ENCODE measurements at places on chromosomes 2 and 18.

DNA sequence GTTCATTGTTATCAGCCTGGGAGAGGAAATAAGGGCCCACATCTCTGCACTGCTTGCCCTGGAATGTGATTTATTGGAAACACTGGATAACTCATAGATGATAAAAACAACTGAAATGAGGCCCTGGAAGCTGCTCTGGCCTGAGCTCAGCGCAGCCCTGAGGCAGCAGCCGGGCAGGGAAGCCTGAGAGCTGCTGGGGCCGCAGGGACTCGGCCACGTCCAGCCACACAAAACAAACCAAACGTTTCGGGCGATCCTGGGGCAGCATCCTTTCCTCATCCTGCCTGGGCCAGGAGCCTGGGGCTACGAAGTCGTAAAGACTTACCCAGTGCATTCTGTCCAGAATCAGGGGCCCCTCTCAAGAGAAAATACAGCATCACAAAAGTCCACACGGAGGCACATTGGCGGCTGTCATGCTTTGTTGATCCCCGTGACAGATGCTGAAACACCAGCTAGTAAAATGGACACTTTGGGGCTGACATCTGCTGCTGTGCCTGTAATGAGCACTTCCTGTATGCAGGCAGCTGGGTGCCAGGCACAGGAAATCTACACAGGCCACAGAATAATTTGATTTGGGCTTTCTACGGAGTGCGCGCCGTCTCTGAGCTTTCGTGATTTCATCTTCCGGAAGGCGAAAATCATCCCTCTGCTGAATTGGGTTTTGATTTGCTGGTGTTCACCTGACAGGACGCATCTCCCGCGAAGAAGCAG, 250.6 kb downstream of the EIPR1 start:
- DNase-seq = no peak

DNA sequence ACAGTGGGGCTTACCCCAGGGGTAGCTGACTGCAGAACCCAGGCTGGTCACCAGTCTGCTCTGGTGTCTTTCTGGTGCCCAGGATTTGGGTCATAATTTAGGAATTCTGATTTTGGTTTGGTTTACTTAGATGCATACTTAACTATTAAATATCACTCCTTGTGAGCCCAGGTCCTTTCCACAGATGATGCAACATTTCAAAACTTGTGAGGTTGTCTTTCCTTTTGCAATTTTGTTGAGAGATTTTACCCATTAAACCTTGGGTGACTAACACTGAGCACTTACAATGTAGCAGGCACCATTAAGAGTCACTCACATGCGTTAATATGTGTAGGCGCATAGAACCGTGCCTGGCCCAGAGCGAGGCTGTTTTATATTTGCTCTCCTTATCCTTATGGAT, 61.8 kb upstream of the RPL31 start:
- DNase-seq = no peak

GRCh38 chr2:149463328-149464002, 124.1 kb downstream of the MMADHC start:
- DNase-seq = no peak

DNA sequence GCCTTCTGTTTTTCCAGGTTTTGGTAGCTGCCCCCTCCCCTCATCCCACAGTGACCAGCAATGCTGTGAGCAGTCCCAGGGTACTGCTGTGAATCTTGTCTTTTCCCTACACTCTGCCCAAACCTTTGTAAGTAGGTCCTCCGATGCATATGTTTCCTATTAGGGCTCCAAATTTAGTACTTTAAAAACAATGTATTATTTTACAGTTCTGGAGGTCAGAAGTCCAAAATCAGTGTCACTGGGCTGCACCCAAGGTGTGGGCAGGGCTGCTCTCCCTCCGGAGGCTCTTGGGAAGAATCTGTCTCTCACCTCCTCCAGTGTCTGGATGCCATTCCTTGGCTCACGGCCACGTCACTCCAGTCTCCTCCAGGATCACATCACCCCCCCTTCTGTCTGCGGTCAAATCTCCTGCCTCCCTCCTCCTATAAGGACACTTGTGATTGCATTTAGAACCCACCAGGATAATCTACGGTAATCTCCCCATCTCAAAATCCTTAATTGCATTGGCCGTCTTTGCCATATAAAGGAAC, 208.5 kb downstream of the SH3BP4 start:
- DNase-seq = no peak

- no peak for DNase-seq
Measured at GRCh38 chr18:10010611-10011015, 96.8 kb downstream of the VAPA start.

GRCh38 chr2:239184179-239184578, 216.6 kb downstream of the HDAC4 start:
- no peak for DNase-seq

DNA sequence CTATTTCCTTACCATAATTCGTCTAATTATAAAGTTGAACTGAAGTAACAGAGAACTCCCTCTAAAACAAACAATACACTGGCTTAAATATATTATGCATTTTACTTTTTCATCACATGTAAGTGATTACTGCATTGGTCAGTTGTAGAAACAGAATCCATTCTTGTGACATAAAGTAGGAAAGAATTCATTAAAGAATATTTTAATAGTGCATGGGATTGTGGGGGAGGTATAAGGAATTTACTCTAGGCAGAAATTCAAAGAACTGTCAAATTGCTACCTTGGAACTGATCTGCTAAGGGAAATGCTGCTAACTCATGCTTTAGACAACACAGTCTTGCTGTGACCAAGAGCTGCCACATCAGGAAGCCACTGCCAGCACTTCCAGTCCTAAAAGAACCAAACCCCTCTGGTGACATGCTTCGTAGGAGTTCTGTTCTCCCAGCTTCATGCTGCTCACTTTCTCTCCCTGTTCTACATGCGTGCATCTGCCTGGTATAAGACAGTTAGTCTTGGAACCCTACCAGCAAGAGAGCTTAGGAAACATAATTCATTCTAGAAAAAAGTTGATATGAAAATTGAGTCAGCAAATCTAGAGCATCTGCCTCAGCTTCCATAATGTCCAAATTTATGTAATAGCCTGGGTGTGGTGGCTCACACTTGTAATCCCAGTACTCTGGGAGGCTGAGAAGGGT, 1137.6 kb upstream of the NXPH2 start:
- DNase-seq = no peak

DNA sequence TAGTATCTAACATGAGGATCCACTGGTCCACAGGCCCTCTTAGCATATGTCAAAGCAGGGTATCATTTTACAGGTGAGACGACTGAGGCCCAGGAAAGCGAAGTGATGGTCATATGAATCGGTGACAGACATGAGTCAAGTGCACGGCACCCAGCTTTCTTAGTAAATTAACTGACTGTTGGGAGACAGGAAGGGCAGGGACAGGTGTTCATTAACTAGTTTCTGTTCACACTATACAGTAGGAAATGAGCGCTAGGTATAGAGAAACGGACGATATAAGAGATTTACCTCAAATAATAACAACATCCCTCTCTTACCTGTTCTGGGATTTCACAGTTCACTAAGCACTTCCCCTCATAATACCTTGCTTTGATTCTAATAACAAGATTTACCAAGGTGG, 1.7 kb upstream of the SMARCAL1 start:
- no peak for DNase-seq

- DNase-seq = no peak
Measured at GRCh38 chr2:156466739-156467405, 30.7 kb downstream of the GPD2 start.

DNA sequence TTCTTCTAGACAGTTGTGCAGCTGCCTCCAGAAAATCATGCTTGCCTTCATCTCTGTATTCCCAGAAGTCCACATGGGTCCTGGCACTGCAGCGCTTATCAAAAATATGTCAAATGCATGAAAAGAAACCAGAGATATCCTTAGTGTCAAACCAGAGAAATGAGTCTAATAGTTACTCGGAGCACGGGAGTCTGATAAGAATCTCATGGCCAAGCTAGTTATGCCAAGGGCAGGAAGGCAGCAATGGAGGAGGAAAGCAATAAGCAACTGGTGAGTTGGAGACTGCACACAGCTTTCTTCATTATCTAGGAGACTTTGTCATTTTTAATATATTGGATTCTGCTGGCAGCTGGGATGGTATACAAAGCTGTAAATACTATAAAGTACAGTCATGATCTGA, 38.6 kb downstream of the TRIB2 start:
- DNase-seq = no peak

DNA sequence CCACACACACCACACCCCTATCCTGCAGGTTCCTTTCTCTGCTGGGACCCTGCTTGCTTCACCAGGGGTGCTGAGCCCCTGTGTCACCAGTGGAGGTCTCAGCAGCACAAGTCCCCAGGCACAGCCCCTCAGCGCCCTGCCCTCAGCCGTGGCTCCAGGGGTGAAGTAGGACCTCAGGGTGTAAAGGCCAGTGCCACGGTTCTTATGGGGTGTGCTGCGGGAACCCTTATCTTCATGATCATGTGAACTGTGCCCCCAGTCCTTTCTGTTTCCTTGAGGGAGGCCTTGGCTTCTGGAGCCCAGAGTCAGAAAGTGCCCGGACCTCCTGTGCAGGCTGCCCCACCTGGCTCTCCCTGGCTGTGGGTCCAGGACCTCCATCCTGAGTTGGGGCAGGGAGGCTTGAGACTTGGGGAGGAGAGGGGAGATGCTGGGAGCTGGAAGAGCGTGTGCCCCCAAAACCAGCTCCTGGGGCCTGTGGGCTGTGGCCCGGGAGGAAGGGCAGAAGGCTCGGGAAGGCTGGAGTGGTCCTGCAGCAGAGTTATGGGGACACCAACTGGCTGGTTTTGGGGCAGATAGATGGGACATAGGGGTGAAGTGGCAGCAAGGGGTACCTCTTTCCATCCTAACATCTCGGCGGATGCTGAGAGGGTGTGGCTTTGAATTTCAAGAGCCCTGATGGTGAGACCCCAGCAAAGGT, 20.2 kb upstream of the KLF11 start:
- DNase-seq = no peak

- DNase-seq = no peak
Measured at GRCh38 chr18:39318008-39318407, 1752.4 kb upstream of the CELF4 start.
